ENCODE measurements at places on chromosomes 7 and 10.

- DNase-seq: no peak
These were observed 842 bp downstream of the NMT2 start for GRCh38 chr10:15167411-15168290.

GRCh38 chr7:136877990-136878389 lies 9.5 kb downstream of the CHRM2 start:
- no peak for DNase-seq

GRCh38 chr10:117424883-117425649 lies 49.8 kb upstream of the PDZD8 start:
- DNase-seq: no peak

DNA sequence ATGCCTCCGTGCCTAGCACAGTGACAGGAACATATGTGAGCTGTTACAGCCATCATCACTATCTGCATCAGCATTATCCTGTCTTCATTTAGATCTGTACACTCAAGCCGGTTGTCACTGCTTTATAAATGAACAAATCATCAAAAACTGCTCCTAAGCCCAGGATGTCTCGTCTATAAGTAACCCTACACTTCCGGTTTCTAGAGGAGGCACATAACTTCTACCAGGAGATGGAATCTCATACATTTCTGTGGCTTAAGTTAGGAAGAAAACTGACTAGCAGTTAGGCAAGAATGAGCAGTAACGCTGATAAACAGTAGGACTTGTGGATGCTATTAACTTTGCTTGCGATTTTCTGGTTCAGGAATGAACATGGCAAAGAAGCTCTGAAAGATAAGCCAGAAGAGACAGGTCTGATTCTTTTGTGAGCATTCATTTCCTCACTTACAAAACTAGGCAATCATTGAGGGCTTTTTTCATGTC lies 1199.2 kb downstream of the SORCS3 start:
- no peak for DNase-seq

DNA sequence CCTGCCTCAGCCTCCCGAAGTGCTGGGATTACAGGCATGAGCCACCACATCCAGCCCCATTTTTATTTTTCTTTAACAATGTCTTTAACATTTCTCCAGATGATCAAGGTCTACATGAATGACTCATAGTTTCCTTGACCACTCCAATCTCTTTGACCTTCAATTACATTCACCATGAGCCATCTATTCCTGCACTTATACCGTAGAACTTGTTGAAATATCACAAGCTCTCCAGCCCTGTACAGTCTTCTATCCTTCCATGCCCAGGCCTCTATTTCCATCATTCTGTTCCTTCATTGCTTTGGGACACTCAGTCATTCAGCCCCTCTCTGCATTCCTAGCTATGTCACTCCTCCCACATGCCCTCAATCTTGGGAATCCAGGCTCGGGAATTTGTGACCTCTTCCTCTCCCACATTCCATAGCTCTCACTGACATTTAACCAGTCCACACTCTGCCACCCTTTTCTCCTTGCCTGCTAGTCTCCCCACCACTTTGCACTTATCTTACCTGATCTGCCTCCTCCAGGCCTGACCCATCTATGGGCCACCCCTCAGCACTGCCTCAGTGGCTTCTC lies 151.8 kb upstream of the STK17A start:
- no peak for DNase-seq

GRCh38 chr7:3312583-3312982 lies 11.5 kb downstream of the SDK1 start:
- no peak for DNase-seq

- DNase-seq: no peak
These were observed 588 bp upstream of the ORC5 start for GRCh38 chr7:104208421-104208780.

Measured in fibroblast of skin of left biceps (primary cell).